Osteoblast (primary cell): ENCODE measurements at places on chromosomes 3 and 15. TPM values are rescaled to one million over a fixed set of nuclear protein-coding genes. Genes with fewer than 3 reads are reported as not detected.

DNA sequence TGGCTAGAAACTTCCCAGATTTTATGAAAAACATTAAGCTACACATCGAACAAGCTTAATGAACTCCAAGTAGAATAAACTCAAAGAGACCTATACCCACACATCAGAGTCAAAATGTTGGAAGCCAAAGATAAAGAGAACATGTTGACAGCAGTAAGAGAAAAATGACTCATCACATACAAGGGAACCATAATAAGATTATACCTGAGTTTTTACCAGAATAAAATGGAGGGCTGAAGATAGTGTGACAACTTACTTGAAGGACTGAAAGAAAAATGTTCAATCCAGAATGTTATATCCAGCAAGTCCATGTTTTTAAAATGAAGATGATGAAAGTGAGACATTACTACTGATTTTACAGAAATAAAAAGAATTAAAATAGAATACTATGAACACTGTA is 22.8 kb downstream of the MYL3 start:
- DNase-seq, result no peak

GRCh38 chr15:38216763-38217162 is 35.9 kb upstream of the SPRED1 start:
- peak; percentile 72 for DNase-seq

The C3orf20 gene
- under 0.01 and 0.29 TPM in 2 replicates for total RNA-seq

The CAMP gene
- not detected in 2 replicates for total RNA-seq

The PHLDB2 gene
- 96.4 and 107 TPM in 2 replicates for total RNA-seq
